Stimulated activated CD4-positive, alpha-beta T cell treated with anti-CD3 and anti-CD28 coated beads, Interleukin-1b, Interleukin-23, amount 100 ng/mL, for 1 hour (primary cell): ENCODE measurements at places on chromosomes 6 and 20.

GRCh38 chr20:24989162-24989561 is 3.4 kb downstream of the APMAP start:
- DNase-seq: no peak

DNA sequence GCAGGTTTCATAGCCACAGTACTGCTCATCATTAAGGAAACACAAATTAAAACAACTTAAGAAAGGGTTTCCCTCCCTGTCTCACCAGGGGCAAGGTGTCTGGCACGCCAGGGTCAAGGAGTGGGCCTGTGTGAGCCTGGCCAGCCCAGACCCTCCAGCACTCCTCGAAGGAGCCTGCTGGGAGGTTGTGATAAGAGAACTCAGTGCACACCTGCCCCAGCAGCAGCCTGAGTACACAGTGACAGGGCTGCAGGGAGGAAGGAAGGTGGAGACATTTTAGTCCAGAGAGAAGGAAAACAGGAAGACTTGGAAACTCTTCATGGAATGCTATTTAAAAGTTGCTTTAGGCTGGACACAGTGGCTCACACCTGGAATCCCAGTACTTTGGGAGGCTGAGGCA is 14.1 kb downstream of the NINL start:
- DNase-seq: no peak

DNA sequence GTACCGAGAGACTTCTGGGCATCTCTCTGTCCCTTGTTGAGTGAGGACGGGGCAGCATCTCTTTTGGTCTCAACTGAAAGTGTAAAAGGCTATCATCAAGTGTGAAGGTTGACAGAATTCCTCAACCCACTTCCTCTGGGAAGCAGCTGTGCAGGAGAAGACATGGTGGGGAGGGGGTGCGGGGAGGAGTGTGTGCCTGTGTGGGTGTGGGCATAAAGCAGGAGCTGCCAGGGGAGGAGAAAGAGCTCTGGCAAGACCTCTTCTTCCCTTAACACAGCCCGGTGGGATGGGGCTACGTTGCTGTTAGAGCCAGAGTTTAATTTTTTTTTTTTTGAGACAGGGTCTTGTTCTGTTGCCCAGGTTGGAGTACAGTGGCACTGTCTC is 31.8 kb downstream of the CPXM1 start:
- no peak for DNase-seq

DNA sequence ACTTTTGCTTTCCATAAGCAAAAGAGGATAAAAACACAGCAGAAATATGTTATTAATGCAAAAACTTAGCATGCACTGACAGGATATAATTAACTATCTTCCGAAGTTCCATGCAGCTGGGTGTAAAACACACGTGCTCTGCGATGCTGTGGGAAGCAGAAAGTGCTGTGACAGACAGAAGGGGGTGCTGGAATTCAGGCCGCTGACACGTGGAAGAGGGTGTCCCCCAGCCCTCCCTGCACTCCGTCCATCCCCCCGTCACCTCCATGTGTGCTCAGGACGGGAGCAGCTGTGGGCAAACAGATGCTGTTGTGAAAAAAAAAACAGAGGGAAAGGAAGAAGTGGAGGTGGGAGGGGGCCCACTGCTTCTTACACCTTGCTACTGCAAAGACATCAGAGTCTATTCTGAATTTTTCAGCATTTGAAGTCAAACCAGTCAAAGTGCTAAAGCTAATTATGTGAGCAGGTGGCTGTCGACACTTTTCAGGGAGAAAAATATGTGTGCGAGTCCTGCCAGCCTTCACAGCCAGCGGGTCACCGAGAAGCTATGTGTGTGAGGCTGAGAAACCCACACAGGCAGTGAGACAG is 175.9 kb upstream of the AFDN start:
- no peak for DNase-seq

- DNase-seq: no peak
Measured at GRCh38 chr6:8881663-8882062, 446.3 kb upstream of the SLC35B3 start.
